ENCODE measurements at places on chromosomes 16 and 17.

DNA sequence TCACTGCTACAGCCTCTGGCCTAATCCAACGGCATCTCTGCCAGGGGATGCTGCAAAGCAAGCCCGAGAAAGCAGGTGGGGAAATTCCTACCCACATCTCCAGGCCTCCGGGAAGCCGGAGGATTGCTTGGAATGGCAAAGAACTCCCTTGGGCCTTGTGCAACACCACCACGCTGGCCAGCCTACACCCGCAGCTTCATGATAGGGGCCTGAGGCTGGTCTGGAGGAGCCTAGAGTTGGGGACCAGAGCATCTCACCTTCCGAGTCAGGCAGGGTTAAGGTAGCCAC is 20.3 kb downstream of the GGA3 start:
- no peak for DNase-seq

GRCh38 chr17:78432226-78433012 is 54.0 kb downstream of the PGS1 start:
- no peak for DNase-seq

GRCh38 chr17:40695874-40696472 is 7.6 kb downstream of the KRT24 start:
- no peak for DNase-seq

DNA sequence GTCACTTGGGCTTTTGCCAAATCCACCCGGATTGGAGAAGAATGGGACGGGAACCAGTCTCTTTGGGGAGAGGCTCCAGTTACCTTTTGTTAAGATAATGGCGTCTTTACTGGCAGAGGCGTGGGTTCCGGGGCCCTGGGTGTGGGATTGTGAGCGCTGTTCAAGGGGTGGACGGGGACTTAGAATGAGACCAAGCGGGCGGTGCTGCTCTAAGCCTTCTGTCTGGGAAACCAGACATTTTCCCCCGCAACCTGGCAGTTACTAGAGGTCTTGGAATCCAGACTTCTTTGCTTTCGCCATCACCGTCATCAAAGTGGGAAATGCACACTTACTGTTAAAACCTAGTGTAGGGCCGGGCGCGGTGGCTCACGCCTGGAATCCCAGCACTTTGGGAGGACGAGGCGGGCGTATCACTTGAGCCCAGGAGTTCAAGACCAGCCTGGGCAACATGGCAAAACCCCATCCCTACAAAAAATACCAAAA is 706 bp downstream of the TEN1 start:
- DNase-seq, result no peak

GRCh38 chr17:12673788-12674187 is 8.1 kb downstream of the MYOCD start:
- no peak for DNase-seq

DNA sequence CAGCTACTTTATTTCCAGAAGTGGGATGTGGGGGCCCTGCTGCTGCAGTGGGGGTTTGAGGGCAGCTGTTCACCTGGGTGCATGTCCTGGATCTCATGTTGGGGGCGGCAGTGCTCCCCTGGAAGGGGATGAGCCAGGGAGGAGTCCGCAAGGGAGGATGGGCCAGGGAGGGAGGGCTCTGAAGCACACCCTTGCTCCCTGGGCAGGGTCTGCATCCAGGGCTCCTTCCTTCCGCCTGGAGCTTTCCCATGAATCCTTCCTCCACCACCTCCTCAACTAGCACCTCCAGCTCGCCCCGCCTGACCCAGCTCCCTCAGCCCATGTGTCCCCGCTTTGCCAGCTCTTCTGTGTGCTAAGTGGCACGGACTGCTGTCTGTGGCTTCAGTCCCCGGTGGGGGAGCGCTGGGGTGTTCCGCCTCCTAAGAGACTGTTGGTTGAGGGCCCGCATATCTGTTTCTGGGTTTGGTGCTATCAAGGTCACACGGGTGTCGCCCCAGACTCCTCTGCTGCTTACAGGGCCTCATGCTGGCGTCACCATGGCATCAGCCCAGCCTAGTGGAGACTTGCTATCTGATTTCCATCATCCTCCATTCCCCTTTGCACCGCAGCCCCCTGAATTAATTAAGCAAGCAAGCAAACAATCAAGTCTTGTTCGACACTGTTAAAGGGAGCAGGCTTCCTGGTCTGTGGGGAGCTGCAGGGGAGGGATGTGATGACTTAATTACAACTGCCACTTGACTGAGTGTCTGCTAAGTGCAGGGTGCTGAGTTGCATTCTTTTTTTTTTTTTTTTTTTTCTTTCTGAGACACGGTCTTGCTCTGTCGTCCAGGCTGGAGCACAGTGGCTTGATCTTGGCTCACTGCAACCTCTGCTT is 71.8 kb downstream of the PRKCA start:
- DNase-seq, result peak; percentile 9

DNA sequence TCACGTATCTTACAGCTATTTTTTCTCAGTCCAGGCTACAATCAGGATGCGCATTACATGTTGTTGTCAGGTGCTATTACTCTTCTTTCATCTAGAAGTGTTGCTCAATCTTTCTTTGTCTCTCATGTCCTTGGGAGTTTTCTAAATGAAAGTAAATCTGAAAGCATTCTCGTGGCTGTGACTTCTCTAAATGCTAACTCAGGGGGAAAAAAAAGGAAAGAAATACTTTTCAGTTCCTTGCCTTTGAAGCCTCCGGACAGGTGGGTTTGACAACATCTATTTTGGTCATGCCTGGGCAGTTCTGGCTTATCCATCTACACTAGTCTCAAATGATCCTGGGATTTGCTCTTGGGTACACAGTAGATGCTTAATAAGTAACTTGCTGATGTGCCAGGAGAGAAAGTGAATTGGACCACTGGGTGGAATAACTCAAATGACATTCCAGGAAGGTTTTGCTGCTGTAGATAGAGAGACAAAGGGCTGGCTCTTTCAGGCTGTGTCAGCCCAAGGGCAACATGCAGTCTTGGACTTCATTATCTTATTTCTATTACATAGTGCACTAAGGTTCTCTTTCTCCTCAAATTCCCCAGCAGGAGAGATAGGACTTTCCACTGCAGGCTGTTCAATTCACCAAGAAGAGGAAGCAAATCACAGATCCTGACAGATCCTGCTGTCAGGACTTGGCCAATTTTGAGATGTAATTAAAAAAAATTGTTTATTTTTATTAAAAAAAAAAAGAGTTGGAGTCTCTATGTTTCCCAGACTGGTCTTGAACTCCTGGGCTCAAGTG is 63.6 kb upstream of the NFAT5 start:
- no peak for DNase-seq

- DNase-seq, result no peak
Observed at GRCh38 chr17:3771140-3771539, 29.8 kb downstream of the ITGAE start.

DNA sequence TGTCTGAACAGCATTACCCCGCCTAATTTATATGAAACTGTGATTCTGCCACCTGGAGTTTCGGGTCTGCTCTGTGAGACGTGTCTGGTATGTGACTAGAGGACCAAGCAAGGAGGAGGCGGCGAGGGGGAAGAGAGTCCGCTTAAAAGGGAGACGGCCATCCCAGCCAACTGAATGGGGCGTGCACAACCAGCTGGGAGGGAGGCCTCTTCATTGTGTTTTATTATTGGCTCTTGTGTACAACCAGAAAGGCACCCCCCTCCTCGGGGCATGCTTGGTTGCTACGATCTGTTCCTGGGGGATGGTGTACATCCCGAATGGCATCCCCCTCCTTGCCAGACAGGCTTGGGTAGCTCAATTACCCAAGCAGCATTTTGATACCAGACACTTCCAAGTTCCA is 384.5 kb upstream of the SALL1 start:
- DNase-seq, result no peak

GRCh38 chr17:17204041-17204591 is 2.0 kb downstream of the PLD6 start:
- no peak for DNase-seq

- no peak for DNase-seq
Observed at GRCh38 chr17:43360376-43360738, 38.4 kb upstream of the ARL4D start.

DNA sequence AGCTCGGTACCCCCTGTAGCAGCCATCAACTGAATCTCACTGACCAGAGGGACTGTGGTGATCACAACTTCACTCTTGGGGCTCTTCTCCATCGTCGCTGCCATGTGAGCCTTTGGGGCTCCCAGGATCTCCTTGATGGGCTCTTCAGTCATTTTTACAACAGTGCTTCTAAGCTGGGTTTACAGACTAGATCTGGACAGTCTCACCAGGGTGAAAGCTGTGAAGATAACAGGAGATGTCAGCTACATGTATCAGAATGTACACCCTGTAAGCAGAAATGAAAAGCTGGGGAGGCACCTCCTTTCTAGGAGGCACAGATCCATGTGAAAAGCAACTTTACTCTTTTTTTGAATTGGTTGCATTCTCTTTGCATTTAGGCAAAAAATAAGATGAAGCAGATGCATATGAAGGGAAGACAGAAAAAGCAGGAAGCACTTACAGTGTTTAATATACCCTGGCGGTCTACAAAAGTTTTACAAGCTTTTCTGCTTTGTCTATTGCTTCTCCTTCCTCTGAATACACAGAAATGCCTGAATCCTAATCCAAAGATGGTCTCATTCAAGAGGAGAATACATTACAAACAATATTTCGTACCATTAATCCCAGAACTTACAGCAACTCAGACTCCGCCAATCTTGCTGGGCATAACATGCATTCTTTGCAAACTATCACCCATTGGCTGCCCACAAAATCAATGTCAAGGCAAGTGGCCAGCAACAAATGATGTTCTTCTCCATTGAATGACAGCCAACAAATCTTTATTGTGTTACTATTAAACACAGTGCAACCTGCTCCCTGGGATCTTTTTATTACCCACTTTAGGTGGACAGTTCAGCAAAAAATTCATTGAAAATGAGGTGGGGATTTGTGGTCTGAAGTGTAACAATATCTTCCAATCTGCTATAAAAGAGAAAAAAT is 1.5 kb downstream of the TMEM100 start:
- no peak for DNase-seq
